Regular cardiac myocyte (primary cell): ENCODE measurements at places on chromosomes 5 and 9. TPM values are rescaled to one million over a fixed set of nuclear protein-coding genes. Genes with fewer than 3 reads are reported as not detected.

TMEM252 gene
- not detected in 2 replicates for total RNA-seq

SAPCD2 gene
- 0.85 and 10.4 TPM in 2 replicates for total RNA-seq

MYORG gene
- total RNA-seq = 1.4 and 1.5 TPM in 2 replicates

CSF2 gene
- total RNA-seq = 0.38 and 1.1 TPM in 2 replicates

ADAMTSL2 gene
- 1.2 and 2.8 TPM in 2 replicates for total RNA-seq

SPINK1 gene
- total RNA-seq = 0.56 TPM in 1 of 2 replicates, not detected in the other

KLF9 gene
- 14.6 and 52.7 TPM in 2 replicates for total RNA-seq

DOCK2 gene
- total RNA-seq = 2.3 and 3.4 TPM in 2 replicates

TRIO gene
- total RNA-seq = 204 and 250 TPM in 2 replicates

MOCS2 gene
- total RNA-seq = 43.4 and 45.8 TPM in 2 replicates

ARL15 gene
- 19.0 and 26.2 TPM in 2 replicates for total RNA-seq

PIP5KL1 gene
- total RNA-seq = 0.77 and 2.0 TPM in 2 replicates

BICD2 gene
- 52.7 and 65.0 TPM in 2 replicates for total RNA-seq

GOLGA2 gene
- 118 and 135 TPM in 2 replicates for total RNA-seq

NFIL3 gene
- total RNA-seq = 10.9 and 29.6 TPM in 2 replicates

SCGB3A2 gene
- total RNA-seq = 0.85 TPM in 1 of 2 replicates, not detected in the other

BTNL3 gene
- total RNA-seq = not detected in 2 replicates

SLC46A2 gene
- not detected in 2 replicates for total RNA-seq

GDA gene
- not detected in 2 replicates for total RNA-seq

CNTLN gene
- total RNA-seq = 8.6 and 10.1 TPM in 2 replicates

ZDHHC11 gene
- total RNA-seq = 0.77 and 1.7 TPM in 2 replicates

SPATA31A3 gene
- not detected in 2 replicates for total RNA-seq

GCNT4 gene
- total RNA-seq = 1.5 and 4.2 TPM in 2 replicates

LVRN gene
- total RNA-seq = under 0.01 and 0.19 TPM in 2 replicates

PGM5 gene
- total RNA-seq = 8.8 and 33.5 TPM in 2 replicates

WDR38 gene
- not detected in 2 replicates for total RNA-seq

RABL6 gene
- 41.4 and 79.9 TPM in 2 replicates for total RNA-seq

IL3 gene
- not detected in 2 replicates for total RNA-seq

GCNT1 gene
- total RNA-seq = 17.8 and 26.8 TPM in 2 replicates

SIMC1 gene
- 3.1 and 3.3 TPM in 2 replicates for total RNA-seq

CCDC192 gene
- total RNA-seq = not detected in 2 replicates

CDKN2B-AS1 gene
- 1.5 and 3.7 TPM in 2 replicates for total RNA-seq

ANKRD34B gene
- not detected in 2 replicates for total RNA-seq

C5 gene
- total RNA-seq = 3.7 and 5.2 TPM in 2 replicates

MCTP1 gene
- 0.77 and 3.7 TPM in 2 replicates for total RNA-seq

ADRB2 gene
- total RNA-seq = 0.56 and 1.5 TPM in 2 replicates

HSPA9 gene
- total RNA-seq = 438 TPM in 2 replicates

CEL gene
- total RNA-seq = under 0.01 and 0.28 TPM in 2 replicates

PCDHA6 gene
- total RNA-seq = 0.38 and 3.1 TPM in 2 replicates

LRRC19 gene
- not detected in 2 replicates for total RNA-seq

BAAT gene
- total RNA-seq = under 0.01 and 0.19 TPM in 2 replicates

OR1K1 gene
- not detected in 2 replicates for total RNA-seq

FBP2 gene
- total RNA-seq = not detected in 2 replicates

OTP gene
- not detected in 2 replicates for total RNA-seq

ASTN2 gene
- total RNA-seq = 8.2 and 10.4 TPM in 2 replicates

MOB3B gene
- under 0.01 TPM in 2 replicates for total RNA-seq

C9orf153 gene
- 0.19 and 0.56 TPM in 2 replicates for total RNA-seq

CCL28 gene
- total RNA-seq = 2.1 and 6.2 TPM in 2 replicates

COL5A1 gene
- total RNA-seq = 222 and 254 TPM in 2 replicates

ADAMTS6 gene
- total RNA-seq = 205 and 208 TPM in 2 replicates

ZNG1C gene
- total RNA-seq = 16.9 and 18.6 TPM in 2 replicates

CNTNAP3B gene
- total RNA-seq = 18.9 and 49.7 TPM in 2 replicates

FAM163B gene
- under 0.01 TPM in 1 of 2 replicates, not detected in the other for total RNA-seq

CER1 gene
- not detected in 2 replicates for total RNA-seq

ADGRD2 gene
- not detected in 2 replicates for total RNA-seq

ITK gene
- total RNA-seq = under 0.01 TPM in 1 of 2 replicates, not detected in the other

ABCA1 gene
- total RNA-seq = 73.2 and 107 TPM in 2 replicates
